ENCODE measurements at places on chromosomes 11 and 22. TPM values are rescaled to one million over a fixed set of nuclear protein-coding genes. Genes with fewer than 3 reads are reported as not detected.

GRCh38 chr11:64234647-64235379 lies 429 bp downstream of the VEGFB start:
- no peak overlapping the region for H3K27ac ChIP-seq
- peak overlapping the region; percentile 86 for H3K4me3 ChIP-seq
- peaks cover 3% of the 10 kb centered on the region for H3K36me3 ChIP-seq
- no peaks in the 10 kb centered on the region for H3K27me3 ChIP-seq
- H3K4me1 ChIP-seq: peaks cover 20% of the 10 kb centered on the region
- no peak for DNase-seq

GRCh38 chr11:118090545-118091162 lies 3.9 kb upstream of the SMIM35 start:
- H3K36me3 ChIP-seq: peaks cover 8% of the 10 kb centered on the region
- no peak for DNase-seq
- no peak overlapping the region for H3K4me3 ChIP-seq
- H3K27me3 ChIP-seq: no peaks in the 10 kb centered on the region
- peaks cover 39% of the 10 kb centered on the region for H3K4me1 ChIP-seq
- H3K27ac ChIP-seq: no peak overlapping the region

KCTD14 gene
- total RNA-seq: 1.6 TPM

DNA sequence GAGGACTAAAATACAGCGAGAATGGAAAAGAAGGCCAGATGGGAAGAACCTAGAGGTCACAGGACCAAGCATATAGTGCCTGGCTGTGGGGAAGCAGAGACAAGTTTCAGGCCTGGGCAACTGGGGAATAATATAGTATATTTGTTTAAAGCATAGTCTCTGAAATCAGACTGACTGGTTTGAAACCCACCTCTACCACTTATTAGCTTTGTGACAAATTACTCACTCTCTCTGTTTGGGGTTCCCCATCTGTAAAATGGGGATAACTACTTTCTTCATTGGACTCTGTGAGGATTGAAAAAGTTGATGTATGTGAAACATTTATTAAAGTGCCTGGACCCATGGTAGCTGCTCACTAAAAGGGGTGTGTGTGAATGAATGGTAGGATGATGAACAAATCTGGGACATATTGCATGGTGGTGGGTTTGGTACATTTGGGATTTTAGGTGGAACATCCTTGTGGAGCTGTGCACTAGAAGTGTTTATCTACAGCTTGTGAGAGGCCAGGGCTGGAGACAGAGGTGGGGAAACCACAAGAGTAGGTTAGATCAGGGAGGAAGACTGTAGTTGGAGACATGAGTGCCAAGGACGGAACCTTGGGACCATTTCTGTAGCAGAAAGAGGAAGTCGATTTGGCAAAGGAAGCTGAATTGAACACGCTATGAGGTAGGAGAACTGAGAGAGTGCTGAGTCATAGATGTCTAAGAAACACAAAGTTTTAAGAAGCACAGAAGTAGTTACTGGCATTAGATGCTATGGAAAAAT lies 52.6 kb downstream of the SWAP70 start:
- H3K4me1 ChIP-seq: peaks cover 18% of the 10 kb centered on the region
- no peak for DNase-seq
- H3K36me3 ChIP-seq: peaks cover 11% of the 10 kb centered on the region

APLNR gene
- total RNA-seq: 3.9 TPM

UPK3A gene
- not detected for total RNA-seq

- H3K4me3 ChIP-seq: no peak overlapping the region
- H3K27ac ChIP-seq: no peak overlapping the region
- H3K27me3 ChIP-seq: no peaks in the 10 kb centered on the region
- H3K36me3 ChIP-seq: peaks cover 6% of the 10 kb centered on the region
Measured at GRCh38 chr22:44005524-44005923, 18.6 kb upstream of the PARVB start.

DNA sequence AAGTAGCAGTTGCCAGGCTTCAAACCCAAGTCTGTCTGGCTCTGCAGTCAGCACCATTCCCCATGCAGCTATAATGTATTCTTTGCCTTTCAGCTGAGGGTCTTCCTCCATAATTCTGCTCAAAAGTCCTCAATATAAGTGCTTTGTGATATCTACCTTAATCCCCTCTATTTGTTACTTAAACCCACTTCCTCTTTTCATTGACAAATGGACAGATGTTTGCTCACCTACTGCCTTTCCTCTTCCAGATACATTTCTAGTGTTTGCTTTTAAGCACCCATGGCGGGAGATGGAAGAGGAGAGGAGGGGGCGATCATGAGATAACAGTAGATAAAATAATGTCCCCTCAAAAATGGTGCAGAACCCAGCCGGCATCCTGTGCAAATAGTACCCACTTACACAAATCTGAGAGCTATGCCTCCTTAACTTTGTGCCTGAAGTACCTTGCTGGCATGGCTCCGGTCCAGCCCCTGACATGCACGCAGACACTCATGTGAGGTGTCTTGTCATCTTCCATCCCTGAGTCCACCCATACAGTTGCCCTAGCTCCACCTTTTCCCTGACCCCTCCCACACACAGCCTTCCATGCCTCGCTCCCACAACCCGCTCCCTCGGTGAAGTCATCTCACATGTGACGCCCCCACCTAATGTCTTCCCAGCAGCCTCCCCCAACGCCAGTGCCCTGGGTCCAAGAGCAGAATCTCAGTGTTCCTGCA lies 109.6 kb downstream of the TRIM29 start:
- peaks cover 7% of the 10 kb centered on the region for H3K4me1 ChIP-seq
- H3K27ac ChIP-seq: no peak overlapping the region
- no peak for DNase-seq
- H3K4me3 ChIP-seq: no peak overlapping the region
- H3K36me3 ChIP-seq: no peaks in the 10 kb centered on the region

- H3K4me1 ChIP-seq: peaks cover 4% of the 10 kb centered on the region
- no peak overlapping the region for H3K27ac ChIP-seq
- no peak for DNase-seq
- peaks cover 8% of the 10 kb centered on the region for H3K36me3 ChIP-seq
- H3K4me3 ChIP-seq: no peak overlapping the region
- no peaks in the 10 kb centered on the region for H3K27me3 ChIP-seq
Measured at GRCh38 chr22:45465633-45466032, 37.0 kb upstream of the FBLN1 start.

DNA sequence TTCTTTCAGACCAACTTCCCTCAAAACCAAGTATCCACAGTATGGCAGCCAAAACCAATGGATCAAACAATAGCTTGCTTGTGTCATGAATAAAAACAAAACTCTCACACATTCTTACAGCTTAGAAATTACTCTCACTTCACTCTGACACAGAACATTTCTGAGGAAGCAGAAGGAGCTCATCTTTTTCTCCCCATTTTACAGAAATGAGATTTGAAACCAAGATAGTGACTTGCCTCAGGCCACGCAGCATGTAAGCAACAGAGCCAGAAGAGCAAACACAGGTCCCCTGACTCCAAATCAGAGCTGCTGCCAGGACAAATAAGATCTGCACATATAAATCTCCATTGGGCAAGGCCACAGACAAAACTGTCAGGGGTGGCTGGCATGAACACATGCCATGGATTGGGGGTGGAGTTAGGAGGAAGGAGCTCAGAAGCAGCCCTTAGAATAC lies 64.8 kb downstream of the RAB30 start:
- peaks cover 55% of the 10 kb centered on the region for H3K4me1 ChIP-seq
- peak overlapping the region; percentile 58 for H3K27ac ChIP-seq

DNA sequence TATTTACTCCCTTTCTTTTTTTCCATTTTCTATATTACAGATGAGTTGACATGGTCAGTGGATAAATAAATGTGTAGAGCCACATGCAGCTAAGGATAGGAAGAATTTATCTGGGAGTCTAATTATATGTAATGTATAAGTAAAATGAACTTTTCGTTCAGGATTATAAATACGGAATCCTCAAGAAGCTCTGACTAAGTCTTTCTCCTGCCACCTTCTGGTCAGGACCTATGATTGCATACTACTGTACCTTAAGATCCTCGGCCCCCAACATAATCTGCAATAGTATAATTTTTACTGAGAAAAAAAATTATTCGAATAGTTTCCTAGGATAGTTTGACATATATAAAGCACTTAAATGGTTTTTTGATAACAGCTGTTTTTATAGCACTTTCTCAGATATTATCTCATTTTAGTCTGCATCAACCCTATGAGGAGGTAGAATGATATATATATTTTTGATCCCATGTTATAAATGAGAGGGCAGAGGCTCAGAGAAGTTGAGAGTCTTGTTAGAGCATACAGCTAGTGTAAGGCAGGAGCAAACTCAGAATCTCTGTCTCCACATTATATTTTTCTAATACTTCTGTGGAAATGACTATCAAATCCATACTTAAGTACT lies 36.1 kb downstream of the CCDC90B start:
- H3K27me3 ChIP-seq: no peaks in the 10 kb centered on the region
- no peak overlapping the region for H3K4me3 ChIP-seq
- H3K36me3 ChIP-seq: no peaks in the 10 kb centered on the region
- H3K4me1 ChIP-seq: no peaks in the 10 kb centered on the region
- H3K27ac ChIP-seq: no peak overlapping the region

GRCh38 chr11:73233211-73233610 lies 15.1 kb downstream of the P2RY2 start:
- no peak for DNase-seq
- no peaks in the 10 kb centered on the region for H3K36me3 ChIP-seq
- no peaks in the 10 kb centered on the region for H3K4me1 ChIP-seq
- H3K27me3 ChIP-seq: no peaks in the 10 kb centered on the region

DNA sequence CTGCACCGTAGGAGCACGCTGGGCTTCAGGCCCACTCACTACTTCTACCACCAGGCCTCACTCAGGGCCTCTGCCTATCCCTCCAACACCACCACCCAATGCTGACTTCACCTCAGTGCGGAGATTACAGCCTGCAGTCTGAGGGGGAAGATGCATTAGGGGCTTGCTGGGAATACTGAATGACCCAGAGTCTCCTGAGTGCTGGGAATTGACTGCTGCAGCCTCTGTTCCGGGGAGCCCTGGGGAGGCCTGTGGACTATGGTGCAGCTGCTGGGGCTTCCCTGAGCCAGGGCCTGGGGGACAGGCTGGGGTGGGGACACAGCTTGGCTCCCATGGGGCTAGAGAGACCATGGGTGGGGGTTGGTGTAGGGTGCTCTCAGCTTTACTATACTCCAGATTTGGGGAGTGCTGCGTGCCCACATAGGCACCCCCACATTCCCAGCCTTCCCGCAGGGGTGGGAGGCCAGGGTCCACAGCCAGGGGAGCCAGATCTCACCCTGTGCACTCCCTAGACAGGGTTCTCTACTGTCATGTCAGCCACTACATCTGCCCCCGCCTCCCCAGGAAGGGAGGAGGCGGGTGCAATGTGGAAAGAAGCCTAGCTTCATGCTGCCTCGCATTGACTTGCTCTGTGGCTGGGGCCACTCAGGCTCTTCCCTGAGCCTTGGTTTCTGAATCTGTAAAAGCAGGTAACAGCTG lies 44.4 kb downstream of the GDPD5 start:
- H3K4me3 ChIP-seq: no peak overlapping the region
- no peak for DNase-seq
- H3K36me3 ChIP-seq: no peaks in the 10 kb centered on the region
- H3K27me3 ChIP-seq: no peaks in the 10 kb centered on the region
- H3K4me1 ChIP-seq: peaks cover 25% of the 10 kb centered on the region
